Pulmonary artery endothelial cell (primary cell): ENCODE measurements at places on chromosomes 7 and 10.

DNA sequence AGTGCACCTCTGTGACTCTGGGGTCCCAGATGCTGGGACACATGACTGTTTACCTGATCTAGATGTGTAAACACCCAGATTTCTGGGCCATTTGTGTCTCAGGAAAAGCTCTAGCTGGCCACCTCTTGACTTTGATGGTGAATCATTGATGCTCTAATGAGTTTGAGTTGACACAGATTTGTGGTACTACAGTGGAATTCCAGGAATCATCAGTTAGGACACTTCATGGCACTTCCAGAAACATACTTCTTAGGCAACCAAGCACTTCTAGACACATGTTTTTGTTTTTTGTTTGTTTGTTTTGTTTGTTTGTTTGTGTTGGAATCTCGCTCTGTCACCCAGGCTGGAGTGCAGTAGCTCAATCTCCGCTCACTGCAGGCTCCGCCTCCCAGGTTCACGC is 302.2 kb upstream of the ZMIZ1 start:
- no peak for DNase-seq

- no peak for DNase-seq
These were observed 18.9 kb upstream of the SHH start for GRCh38 chr7:155830961-155831806.

GRCh38 chr10:1596482-1597099 is 140.7 kb downstream of the ADARB2 start:
- DNase-seq = no peak

- DNase-seq = no peak
These were observed 513.7 kb downstream of the RPS24 start for GRCh38 chr10:78547397-78547796.

DNA sequence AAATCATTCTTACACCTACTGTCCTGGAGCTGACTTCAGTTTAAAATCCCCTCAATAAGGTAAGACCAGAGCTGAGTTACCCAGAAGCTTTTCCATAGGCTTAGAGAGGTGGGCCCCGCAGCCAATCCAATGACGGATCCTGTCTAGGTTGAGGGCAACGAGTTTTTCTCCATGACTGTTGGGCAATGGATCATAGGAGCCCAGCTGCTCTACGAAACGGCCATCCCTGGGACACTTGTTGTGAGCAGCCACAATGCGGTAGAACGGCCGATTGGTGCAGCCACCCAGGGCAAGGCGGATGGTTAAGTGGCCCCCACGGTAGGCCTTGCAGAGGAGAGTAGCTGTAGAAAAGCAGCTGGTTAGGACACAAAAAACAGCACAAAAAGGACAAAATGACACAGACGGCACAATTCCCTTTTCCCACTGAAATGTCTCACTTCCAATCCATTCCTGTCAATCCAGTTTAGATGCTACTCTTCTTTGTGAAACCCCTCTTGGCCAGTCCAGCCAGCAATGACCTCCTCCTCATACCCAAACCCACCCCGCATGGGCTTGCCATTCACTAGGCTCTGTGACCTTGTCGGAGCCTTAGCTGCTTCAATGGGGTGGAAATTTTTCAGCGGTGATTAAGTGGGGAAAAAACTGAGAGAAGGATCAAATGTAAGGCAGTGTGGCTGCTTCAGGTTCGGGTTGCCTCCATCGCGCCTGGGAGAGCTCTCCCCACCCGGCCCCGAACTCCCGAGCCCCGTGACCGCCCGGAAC is 580 bp downstream of the MRPS16 start:
- DNase-seq = no peak

- DNase-seq = no peak
These were observed 204.3 kb downstream of the TWIST1 start for GRCh38 chr7:18913106-18913505.

- DNase-seq = no peak
These were observed 479.1 kb upstream of the ZMIZ1 start for GRCh38 chr10:78589687-78590086.

GRCh38 chr10:120260456-120260855 is 196.6 kb upstream of the PLPP4 start:
- no peak for DNase-seq

- no peak for DNase-seq
These were observed 92.6 kb downstream of the SPAG6 start for GRCh38 chr10:22437620-22438588.

DNA sequence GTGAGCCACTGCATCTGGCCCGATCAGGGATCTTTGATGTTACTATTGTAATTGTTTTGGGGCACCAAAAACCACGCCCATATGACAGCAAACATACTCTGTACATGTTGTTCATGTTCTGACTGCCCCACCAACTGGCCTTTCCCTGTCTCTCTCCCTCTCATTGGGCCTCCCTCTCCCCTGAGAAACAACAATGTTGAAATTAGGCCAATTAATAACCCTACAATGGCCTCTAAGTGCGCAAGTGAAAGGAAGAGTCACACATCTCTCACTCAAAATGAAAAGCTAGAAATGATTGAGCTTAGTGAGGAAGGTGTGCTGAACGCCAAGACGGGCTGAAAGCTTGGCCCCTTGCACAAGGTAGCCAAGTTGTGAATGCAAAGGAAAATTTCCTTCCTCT is 50.3 kb upstream of the SDK1 start:
- no peak for DNase-seq

DNA sequence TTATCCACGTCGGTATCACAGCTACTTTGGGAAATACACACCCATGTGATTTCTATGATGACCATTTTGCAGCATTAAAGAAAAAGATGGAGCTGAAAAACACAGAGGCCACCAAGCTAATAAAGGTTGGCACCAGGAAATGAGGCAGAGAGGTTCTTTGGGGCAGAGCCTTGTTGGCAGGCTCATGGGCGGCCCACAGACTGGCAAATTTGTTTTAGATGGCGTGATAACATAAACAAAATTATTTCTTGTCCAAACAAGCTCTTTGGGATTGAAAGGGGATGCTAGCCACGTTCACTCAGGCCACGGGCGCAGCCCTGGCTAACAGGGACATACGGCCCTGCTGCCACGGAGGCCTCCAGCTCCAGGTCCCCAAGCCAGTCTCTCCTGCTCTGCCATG is 135.9 kb upstream of the ZMIZ1 start:
- DNase-seq = no peak

- DNase-seq = no peak
These were observed 219.5 kb upstream of the POT1 start for GRCh38 chr7:125149151-125149550.

DNA sequence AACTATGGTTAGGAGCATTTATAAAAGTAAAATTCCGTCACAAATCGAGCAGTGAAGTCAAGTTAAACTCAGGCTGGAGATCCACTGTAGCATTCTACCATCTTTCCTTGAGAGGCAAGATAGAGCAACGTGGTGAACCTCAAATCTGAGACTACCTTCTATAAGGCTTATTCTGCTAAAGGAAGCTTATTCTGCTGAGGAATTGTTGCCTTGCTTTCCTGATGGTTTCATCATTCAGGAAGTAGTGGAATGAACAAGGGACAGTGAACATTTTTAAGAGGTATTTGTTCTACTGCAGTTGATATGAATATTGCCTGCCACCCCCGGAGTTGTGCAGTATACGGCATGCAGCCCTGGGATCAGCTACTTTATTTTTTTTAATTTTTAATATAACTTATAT is 170.8 kb downstream of the VPS50 start:
- no peak for DNase-seq

GRCh38 chr10:34374356-34375045 is 440.6 kb downstream of the PARD3 start:
- DNase-seq = no peak

- no peak for DNase-seq
These were observed 2.0 kb downstream of the PLCE1 start for GRCh38 chr10:93995598-93996271.

- DNase-seq = no peak
These were observed 292.6 kb upstream of the MGMT start for GRCh38 chr10:129174232-129175014.

GRCh38 chr10:109991266-109991855 is 16.4 kb upstream of the ADD3 start:
- no peak for DNase-seq

- DNase-seq = no peak
These were observed 42.9 kb upstream of the HSPA12A start for GRCh38 chr10:116785282-116785681.

DNA sequence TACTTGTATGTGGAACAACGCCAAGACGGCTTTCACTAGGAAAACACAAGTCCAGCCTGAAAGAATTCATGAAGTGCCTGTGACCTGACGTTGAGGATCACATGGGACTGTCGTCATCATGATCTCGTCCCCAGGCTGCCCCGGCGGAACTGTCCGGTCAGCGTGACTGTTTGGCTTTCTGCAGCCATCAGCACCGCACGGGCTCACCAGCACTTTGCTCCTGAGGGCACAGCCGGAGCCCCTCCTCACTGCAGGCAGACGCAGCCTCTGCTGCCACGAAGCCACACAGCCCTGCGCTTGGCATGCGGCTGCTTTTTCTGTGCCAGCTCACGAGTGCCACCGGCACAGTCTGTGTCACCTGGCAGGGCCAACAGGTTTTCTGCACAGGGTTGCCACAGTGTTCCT is 9.4 kb upstream of the GET4 start:
- peak; percentile 32 for DNase-seq
